ENCODE measurements at places on chromosomes 3 and 15.
A peak's percentile ranks its signal among the peaks of the same experiment; 100 is the strongest.

- DNase-seq, result no peak
Measured at GRCh38 chr15:74307827-74308811, 59.3 kb downstream of the CYP11A1 start.

- DNase-seq, result no peak
Measured at GRCh38 chr3:124784686-124785382, 54.6 kb downstream of the UMPS start.

GRCh38 chr15:74855857-74856256 lies 12.9 kb upstream of the ULK3 start:
- DNase-seq, result no peak

DNA sequence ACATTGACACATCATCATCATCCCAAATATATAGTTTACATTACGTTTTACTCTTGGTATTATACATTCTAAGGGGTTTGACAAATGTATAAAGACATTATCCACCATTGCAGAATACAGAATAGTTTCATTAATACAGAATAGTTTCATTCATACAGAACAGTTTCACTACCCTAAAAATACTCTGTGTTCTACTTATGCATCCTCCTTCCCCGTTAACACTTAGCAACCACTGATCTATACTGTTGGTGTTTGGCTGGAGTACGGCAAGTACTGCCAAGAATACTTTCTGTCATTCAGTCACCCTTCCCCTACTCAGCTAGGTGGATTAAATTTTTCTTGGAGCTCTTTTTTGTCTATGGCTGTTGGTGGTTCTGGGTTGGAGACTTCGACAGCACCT lies 33.4 kb downstream of the LEKR1 start:
- no peak for DNase-seq

- no peak for DNase-seq
Measured at GRCh38 chr3:101940521-101941317, 91.4 kb downstream of the NFKBIZ start.

DNA sequence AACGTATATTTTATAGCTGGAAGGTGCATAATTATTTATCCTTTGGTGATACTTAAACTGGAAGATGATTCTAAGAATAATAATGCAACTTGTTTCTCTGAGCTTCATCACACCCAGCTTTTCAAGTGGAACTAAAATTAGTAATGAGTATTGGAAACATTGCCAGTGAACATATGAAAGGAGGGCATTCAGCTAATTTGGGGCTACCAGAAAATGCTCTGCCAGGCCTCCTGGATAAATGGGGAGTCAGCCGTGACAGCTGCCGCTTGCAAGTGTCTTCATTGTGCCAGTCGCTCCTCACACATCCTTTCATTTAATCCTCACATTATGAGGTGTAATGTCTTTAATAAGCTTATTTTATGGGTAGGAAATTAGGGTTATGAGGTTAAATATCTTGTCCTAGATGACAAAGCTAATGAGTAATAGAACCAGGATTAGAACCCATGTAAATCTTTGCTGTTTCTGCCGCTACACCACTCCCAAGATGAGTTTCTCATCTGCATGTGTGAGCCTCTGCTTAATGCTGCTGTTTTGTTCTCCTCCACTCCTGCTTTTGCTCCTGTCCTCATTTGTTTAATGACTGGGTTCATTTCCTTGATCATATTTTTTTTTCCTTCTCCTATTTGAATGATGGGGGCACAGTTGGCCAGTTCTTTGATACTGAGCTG lies 155.7 kb downstream of the PLCL2 start:
- no peak for DNase-seq

DNA sequence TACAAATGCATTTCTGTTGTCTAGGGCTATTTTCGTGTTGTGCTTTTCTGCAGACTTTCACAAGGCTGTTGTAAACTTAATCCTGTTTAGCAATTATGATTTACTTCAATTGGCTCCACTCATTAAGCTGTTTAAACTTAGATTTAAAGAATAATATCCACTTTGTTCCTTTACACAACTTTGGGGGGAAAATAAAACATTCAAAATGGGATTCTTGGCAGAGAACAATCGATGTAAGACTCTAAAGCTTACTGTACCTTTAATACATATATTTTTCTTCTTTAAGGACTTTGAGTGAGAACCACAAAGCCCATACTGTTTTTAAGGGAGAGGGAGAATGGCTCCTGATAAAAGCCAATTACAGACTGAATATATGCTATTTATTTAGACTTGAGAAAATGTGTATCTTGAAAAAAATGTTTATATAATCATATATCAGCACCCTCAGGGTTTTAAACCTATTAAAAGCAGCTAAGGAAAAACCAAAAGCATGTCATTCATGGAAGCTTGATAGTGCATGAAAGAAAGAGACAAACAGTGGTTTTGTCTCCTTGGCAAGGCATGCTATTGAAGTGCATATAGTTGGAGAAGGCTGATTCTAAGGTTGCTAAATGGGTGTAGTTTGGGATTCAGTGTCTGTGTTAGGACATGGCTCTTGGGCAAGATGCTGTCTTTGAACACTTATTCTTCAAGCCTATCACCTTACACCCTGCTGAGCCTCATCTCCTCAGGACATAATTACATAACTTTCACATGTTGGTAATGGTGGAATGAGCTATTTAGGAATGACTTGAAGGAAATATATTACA lies 293.4 kb upstream of the TBC1D5 start:
- DNase-seq, result no peak

DNA sequence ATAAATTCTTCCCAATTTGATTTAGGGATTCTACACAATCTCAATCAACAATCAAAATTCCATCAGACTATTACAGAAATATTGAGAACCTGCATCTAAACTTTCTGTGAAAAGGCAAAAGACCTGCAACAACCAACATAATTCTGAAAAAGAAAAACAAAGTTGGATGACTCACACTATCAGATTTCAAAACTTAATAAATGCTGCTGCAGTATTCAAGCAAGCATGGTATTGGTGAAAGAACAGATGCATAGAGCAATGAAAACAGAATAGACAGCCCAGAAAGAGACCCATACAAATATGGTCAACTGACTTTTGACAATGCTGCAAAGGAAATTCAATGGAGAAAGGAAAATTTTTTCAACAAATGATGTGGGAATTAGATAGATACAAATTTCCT lies 477.1 kb upstream of the NR2F2 start:
- no peak for DNase-seq

DNA sequence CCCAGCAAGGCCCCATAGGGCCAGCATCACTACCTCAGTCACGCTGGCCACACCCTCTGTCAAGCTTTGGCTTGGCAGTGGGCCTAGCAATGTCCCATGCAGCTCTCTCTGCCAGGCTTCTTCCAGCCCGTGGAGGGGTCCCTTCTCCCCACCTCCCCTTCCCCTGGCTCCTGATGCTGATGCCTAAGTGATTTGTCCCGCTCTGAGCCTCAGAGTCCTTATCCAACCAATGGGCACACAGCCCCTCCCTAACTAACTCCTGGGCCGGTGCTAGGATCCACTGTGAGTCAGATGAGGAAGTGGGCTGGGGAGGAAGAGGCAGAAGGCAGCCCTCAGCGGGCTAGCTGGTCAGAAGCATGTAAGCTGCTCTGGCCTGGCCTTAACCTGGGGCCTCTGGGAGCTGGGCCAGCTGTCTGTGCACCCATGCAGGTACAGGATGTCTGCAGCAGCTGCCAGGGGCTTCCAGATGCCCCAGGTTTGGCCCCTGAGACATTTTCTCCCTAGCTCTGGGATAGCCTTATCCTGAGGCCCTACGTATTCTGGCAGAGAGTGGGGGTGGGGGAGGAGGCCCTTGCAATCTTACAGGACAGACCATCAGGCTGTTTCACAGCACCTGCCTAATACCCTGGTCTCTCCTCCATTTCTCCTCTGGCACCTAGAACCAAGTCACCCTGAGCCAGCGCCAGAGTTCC lies 740 bp upstream of the ZBTB47 start:
- peak; percentile 82 for DNase-seq

GRCh38 chr3:31791090-31791430 lies 190.0 kb downstream of the OSBPL10 start:
- DNase-seq, result no peak

DNA sequence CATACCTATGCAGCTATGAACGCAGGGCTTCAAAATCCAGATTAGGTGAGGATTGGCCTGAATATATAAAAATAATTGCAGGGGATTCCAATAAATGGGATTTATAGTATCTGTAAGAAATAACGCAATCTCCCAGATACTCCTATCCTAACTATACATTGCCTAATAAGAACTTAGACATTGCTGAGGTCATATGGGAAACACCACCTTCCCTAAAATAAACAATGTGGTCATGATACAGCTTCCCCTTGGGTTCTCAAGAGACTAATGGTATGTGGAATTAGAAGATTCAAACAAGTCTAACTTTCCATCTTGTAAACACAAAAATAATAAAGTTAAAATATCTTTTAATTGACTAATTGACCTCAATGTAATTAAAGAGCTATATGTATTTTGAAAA lies 28.2 kb downstream of the UBE3A start:
- no peak for DNase-seq

DNA sequence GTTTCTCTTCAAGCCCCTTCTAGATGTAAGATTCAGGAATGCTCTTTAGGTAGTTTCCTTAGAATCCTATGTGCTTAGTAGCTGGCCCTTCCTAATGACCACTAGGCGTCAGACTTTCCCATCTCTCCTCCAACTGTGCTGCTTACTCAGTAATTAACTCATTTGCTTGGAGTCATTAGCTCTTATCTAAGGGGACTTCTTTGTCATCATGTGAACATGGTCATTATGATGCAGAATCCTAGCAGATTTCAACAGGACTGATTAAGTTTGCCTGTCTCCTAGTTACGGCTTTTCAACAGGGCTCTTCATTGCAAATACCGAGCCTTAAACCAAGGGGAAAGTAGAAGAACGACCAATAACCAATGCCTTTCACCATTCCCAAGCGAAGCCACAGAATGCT lies 46.4 kb downstream of the GJD2 start:
- DNase-seq, result no peak

GRCh38 chr3:7447197-7447769 lies 586.4 kb downstream of the GRM7 start:
- DNase-seq, result no peak

DNA sequence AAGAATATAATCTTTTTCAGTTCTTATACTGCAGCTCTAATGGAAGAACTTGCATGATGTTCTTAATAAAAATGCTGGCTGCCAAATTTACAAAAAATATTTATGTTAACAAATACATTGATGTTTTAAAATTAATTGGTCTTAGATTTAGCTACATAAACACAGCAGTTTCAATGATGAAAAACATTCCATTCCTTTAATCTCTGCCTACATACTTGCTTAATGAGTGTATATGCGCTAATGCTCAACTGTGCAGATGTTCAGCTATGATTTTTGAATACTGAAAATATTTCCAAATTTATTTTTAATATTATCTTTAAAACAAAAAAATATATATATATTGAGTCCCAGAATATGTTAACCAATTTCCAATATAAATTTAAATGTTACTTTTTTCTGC lies 867.4 kb downstream of the ROBO1 start:
- DNase-seq, result no peak

- DNase-seq, result no peak
Measured at GRCh38 chr15:27490867-27491595, 520.0 kb downstream of the GABRG3 start.

GRCh38 chr3:157201648-157202278 lies 41.8 kb upstream of the CCNL1 start:
- DNase-seq, result no peak

GRCh38 chr3:178795349-178795748 lies 259.1 kb downstream of the KCNMB2 start:
- no peak for DNase-seq

DNA sequence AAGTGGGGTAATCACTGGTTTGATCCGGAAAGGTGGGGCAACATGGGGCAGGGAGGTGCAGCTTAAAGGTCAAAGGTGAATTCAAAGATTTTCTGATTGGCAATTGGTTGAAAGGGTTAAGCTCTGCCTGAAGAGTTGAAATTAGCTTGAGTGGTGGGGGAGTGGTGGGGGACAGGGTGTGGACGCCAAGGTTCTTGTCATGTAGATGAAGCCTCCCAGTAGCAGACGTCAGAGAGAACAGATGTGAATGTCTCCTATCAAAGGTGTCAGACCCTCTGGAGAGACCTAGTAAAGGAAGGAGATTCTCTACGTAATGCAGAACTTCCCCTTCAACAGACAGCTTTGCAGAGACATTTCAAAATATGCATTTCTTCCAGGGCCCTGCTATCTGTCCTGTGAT lies 62.8 kb downstream of the ABCC5 start:
- no peak for DNase-seq

DNA sequence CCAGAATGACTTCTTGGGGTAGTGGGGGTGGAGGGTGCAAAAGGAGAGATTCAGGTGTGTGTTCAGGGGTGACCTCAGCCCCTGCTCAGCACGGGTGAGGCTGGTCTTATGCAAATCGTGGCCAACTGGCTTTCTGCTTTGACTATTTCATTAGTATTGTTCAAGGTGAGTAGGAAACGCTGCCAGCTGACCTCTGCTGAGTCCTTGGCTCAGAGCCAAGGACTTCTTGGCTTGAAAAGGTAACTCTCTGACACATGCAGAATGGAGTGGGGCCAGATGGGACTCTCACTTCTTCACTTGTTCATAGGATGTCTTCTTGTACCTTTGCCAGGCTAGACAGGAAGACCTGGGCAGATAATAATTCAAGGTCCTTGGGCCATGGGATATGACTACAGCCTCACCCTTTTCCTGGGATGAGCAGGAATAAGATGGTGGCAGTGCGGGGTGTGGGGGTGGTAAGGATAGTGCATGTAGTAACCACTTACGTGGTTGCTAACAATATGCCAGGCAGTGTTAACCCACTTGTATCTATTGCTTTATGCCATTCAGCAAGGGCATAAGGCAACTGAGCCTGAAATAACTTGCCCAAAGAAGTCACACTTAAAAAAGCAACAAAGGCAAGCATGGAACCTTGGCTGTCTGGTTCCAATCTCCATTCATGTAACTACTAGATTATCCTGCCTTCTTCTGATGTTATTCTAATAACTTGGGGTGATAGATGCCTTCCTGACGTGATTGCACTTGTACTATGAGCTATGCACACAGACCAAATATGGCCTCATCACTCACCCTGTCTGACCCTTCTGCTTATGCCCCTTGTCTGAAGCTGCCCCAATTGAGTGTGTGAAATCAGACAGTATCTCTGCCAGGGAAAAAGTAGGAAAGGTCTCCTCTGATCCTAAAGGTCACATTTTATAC lies 193.1 kb downstream of the NR1D2 start:
- no peak for DNase-seq

- DNase-seq, result no peak
Measured at GRCh38 chr3:127902486-127902885, 12.5 kb upstream of the KBTBD12 start.

DNA sequence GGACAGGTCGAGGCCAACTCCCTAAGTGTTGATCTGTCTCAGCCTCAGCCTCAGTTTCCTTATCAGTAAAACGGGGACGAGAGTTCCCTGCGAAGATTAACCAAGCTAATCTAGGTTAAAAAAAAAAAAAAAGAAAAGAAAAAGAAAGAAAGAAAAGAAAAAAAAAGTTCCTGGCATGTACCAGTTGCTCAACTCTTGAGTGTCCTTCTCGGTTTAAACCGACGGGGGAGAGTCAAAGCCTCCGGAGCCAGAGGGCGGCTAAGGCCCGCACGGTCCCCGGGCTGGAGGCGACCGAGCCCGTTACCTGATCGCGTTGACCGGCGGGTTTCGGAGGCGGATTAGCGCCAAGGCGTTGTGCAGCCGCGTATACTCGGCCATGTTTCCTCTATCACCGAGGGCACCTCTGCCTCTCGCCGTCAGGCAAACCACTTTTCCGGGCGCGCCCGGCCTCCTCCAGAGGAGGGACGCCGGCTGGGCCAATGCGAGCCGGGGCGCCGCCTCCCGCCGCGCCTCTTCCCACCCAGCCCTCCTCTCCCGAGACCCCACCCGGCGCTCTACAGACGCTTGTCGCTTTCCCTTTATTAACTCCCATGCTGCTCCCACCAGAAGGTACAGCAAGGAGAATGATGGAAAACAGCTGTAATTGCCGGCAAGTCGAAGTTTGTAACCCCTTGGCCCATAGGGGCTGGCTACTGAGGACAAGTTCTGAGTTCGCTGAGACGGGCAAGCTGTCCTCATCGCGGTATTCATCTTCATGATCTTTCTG lies at the start of gene EHHADH:
EHHADH (minus strand) TSS at position 405 of the 766 bp plus-strand sequence; CDS start at position 378, 27 bp downstream.
- peak; percentile 84 for DNase-seq
